ENCODE measurements at places on chromosomes 16 and 17.
A peak's percentile ranks its signal among the peaks of the same experiment; 100 is the strongest.

GRCh38 chr16:72664509-72665408 is 383.2 kb downstream of the ZFHX3 start:
- DNase-seq: peak; percentile 99

DNA sequence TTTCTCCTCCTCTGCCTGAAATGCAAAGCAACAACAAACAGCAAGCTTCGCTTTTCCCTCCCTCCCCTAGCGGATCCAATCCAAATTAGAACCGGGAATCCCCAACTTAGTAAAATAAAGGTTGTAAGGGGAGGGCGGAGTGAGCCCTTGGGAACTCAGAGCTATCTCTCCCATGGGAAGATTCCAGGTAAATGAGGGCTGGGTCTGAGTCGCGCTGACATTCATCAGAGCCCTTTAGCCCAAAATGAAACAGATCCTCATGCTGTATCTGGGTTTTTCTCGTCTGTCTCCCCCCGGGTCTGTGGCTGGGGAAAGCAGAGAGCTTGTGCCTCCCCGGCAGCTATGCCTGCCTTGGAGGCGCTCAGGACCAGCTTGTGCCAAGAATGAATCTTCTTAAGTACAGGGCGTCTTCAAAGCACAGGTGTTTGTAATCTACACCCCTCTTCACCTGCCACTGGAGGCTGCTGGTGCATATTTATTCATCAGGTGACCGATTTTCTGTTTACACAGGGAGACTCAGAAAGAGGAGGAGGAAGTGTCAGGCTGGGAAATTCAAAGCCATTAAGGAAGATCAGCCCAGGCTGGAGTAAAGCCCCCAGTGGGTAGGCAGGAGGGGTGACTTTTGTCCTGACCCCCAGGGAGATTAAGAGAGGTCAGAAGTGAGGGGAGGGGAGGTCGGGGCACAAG is 55.0 kb upstream of the GSE1 start:
- no peak for DNase-seq

- no peak for DNase-seq
Observed at GRCh38 chr16:52480237-52480636, 66.7 kb downstream of the TOX3 start.

GRCh38 chr17:35666967-35667532 is 64.4 kb upstream of the RASL10B start:
- DNase-seq: peak; percentile 5

DNA sequence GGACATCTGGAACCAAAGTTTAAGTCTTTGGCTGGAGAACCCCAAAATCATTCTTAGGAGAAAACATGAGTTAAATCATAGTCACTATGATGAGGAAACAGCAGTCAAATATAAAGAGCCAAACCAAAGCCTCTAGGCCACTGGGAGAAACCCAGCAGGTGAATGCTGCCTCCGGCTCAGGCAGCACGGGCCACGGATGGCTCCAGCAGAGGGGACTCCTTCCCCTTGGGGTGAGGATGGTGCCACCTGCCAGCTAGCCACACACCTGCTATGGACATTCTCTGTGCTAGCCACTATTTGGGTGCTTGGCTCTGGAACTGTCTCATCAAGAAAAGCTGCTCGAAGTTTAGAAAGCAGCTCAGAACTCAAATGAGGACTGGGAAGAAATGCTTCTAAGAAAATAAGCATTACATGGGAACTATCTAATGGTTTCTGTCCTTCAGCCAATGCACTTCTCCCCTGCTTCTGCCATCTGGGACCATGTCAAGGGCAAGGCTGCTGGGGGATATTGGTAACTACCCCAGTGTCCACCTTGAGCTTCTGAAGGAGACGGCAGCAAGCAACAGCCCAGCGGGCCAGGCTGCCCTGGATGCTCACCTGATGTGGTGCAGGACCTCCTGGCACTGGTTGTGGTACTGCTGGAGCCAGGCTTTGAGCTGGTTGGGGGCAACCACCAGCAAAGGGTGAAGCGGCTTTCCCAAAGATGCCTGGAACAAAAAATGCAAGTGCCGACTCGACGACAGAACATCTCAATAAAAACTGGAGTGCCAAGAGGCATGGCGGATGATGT is 22.5 kb downstream of the ELAC2 start:
- DNase-seq: no peak

DNA sequence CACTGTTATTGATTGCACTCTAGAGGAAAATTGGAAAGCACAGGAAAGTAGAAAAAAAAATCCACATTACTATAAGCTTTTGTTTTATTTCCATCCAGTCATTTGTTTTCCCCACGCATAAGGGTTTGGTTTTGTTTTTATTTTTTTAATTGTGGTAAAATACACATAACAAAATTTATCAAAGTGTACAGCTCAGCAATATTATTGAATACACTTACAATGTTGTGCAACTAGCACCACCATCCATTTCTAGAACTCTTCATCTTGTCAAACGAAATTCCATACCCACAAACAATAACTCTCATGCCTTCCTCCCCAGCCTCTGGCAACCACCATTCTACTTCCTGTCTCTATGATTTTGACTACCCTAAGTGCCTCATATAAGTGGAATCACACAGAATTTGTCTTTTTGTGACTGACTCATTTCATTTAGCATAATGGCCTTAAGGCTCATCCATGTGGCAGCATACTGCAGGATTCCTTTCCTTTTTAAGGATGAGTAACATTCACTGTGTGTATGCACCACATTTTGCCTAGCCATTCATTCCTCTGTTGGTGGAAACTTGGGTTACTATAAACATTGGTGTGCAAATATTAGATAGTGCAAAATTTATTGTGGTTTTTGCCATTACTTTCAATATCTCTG is 11.1 kb downstream of the SPPL2C start:
- no peak for DNase-seq

GRCh38 chr17:48997103-48997826 is at the start of gene IGF2BP1:
TSS of gene IGF2BP1 (plus strand) at chr17:48997385. CDS start at chr17:48997746, 361 bp downstream.
- peak; percentile 77 for DNase-seq

- peak; percentile 55 for DNase-seq
Observed at GRCh38 chr16:4693956-4694641, 737 bp downstream of the NUDT16L1 start.

GRCh38 chr16:89026121-89026612 is 49.2 kb upstream of the CBFA2T3 start:
- no peak for DNase-seq

DNA sequence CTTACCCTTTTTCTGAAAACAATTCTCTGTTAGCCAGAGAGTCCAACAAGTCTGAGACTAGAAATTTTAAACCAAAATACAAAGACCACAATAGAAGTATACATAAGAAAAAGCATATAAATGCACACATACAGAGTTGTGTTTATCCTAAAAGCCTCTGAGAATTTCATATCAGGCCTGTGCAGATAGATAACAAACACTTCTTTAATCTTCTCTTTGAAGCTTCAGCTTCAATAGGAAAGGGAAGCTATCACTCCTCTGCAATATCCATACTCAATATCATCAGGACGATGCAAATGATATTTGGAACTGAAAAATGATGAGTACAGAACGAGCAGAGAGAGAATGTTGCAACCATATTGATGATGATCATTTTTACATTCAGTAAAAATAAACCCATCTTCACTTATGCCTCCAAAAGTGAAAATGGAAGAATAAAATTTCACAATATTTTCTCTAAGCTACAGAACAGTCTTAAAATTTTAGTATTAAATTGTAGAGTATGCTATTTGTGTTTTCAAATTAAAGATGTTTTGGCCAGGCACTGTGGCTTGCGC is 61.6 kb downstream of the SKAP1 start:
- no peak for DNase-seq

GRCh38 chr17:19263641-19264051 is 26.5 kb downstream of the EPN2 start:
- DNase-seq: peak; percentile 14

DNA sequence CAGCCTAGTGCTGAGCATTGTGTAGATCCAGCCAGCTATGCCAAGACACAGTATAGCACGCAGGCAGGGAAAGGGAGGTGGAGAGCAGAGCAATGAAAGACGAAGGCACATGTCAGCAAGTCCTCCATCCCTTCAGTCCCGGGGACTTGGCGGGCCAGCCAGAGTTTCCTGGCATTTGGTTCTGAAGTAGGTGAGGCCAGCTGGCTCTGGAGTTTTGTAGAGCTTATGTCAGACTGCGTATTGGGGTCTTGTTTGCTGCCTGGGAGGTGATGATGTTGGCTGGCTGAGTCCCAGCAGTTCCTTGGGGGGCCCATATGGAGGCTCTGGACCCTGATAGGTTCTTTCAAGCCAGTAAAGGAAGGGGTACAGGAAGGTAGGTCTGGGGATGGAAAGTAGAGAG is 55.7 kb upstream of the AKTIP start:
- no peak for DNase-seq

DNA sequence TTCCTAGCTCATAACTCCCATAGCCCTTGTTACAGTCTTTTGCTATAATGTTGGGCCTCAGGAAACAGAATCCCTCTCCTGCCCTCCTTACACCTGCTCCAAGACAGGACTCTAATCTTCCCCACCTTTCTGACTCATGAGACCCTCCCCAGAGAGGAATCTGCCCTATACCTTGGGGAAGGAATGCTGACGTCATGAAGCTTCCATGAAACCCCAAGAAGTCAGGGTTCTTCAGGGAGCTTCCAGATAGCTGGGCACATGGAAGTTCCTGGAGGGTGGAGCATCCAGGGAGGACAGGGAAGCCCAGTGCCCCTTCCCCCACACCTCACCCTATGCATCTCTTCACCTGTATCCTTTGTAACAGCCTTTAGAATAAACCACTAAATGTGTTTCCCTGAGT is 285.7 kb downstream of the SOX9 start:
- DNase-seq: no peak

DNA sequence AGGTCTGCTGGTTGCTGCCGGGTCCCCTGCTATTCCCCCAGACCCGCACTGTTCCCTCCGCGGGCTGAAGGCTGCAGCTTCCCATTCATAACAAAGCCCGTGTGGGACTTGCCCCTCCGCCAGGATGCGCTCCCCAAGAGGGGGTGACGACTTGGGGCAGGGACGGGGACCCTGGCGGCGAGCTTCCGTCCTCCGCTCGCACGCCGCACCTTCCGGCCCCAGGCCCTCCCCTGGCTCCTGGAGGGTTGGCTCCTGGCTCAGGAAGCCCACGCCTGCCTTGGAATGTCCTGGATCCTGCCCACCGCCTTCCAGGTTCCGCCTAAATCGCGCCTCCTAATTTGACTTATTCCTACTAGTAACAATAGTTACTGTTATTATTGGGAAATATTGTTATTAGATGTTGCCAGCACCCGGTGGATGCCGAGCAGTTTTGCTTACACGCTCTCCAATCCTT is 1.1 kb upstream of the TFAP4 start:
- DNase-seq: peak; percentile 36

DNA sequence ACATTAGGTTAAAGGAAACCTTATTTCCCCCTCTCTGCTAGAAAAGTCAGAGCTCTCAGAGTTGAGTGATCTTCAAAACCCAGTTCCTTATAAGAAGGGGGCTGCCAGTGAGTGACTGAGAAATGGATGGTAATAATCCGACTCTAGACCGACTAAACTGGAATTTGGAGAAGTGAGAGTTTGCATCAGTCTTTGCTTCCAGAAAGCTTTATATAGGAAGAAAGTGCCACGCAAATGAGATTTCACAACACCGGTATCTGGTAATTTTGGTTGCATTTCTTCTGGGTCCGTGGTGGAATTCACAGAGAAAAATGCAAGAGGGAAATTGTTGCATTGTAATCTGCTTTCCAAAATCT is 271.4 kb downstream of the MAF start:
- DNase-seq: no peak

Measured in fibroblast of skin of abdomen (primary cell).